ENCODE measurements at places on chromosomes 1 and 21.
A peak's percentile ranks its signal among the peaks of the same experiment; 100 is the strongest.

DNA sequence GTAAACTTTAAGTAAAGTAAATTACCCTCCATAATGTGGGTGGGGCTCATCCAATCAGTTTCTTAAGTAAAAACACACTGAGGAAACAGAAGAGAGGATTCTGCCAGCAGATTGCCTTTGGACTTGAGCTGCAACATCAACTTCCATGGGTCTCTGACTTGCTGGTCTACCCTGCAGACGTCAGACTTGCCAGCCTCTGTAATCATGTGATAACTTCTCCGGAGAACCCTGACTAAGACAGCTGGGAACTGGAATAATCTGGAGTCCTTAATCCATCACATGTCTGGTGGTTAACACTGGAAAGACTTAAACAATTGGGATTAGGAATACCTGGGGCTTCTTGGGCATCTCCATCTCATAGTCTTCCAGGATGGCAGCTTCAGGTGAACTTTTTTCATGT lies 13.2 kb upstream of the CEP350 start:
- peak; percentile 16 for DNase-seq

DNA sequence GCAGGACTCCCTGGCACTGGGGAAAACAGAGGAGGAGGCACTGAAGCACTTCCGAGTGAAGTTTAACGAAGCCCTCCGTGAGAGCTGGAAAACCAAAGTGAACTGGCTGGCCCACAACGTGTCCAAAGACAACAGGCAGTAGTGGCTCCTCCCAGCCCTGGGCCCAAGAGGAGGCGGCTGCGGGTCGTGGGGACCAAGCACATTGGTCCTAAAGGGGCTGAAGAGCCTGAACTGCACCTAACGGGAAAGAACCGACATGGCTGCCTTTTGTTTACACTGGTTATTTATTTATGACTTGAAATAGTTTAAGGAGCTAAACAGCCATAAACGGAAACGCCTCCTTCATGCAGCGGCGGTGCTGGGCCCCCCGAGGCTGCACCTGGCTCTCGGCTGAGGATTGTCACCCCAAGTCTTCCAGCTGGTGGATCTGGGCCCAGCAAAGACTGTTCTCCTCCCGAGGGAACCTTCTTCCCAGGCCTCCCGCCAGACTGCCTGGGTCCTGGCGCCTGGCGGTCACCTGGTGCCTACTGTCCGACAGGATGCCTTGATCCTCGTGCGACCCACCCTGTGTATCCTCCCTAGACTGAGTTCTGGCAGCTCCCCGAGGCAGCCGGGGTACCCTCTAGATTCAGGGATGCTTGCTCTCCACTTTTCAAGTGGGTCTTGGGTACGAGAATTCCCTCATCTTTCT lies 75.5 kb downstream of the PIK3CD start:
- DNase-seq = no peak

DNA sequence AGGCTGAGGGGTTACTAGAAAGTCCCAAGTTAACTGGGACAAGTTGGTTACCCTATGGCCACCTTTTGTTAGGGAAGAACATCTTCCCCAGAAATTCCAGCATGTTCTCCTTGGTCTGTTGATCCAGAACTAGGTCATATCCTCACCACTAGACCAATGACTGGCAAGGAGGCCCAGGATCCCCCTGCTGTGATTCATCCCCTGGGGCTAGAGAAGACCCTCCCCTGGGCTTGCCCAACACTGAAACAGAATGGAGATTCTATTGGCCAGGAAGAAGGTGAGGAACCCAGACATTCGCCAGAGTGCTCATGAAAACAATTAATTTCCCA lies 90.1 kb upstream of the SIM2 start:
- no peak for DNase-seq

DNA sequence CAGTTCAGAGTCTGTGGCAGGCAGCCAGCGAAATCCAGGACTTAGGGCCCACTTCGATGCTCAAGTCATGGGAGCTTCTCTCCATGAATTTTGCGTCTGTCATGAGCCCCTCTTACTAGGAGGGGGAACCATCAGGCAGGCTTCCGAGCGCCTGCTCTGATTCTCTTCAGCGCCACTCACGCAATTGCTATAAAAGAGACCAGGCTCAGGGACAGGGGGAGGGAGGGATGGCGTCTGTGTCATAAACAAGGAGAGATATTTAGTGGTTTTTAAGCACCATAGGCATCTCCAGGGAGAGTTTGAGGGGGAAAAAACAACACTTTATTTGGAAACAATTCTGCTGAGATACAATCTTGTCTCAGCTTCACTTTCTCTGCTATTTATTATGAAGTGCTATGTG lies 60.6 kb downstream of the NAV1 start:
- no peak for DNase-seq

GRCh38 chr1:69737527-69738185 lies 169.9 kb downstream of the LRRC7 start:
- peak; percentile 81 for DNase-seq
